Foreskin keratinocyte (primary cell): ENCODE measurements at places on chromosomes 2 and 18. TPM values are rescaled to one million over a fixed set of nuclear protein-coding genes. Genes with fewer than 3 reads are reported as not detected.

DNA sequence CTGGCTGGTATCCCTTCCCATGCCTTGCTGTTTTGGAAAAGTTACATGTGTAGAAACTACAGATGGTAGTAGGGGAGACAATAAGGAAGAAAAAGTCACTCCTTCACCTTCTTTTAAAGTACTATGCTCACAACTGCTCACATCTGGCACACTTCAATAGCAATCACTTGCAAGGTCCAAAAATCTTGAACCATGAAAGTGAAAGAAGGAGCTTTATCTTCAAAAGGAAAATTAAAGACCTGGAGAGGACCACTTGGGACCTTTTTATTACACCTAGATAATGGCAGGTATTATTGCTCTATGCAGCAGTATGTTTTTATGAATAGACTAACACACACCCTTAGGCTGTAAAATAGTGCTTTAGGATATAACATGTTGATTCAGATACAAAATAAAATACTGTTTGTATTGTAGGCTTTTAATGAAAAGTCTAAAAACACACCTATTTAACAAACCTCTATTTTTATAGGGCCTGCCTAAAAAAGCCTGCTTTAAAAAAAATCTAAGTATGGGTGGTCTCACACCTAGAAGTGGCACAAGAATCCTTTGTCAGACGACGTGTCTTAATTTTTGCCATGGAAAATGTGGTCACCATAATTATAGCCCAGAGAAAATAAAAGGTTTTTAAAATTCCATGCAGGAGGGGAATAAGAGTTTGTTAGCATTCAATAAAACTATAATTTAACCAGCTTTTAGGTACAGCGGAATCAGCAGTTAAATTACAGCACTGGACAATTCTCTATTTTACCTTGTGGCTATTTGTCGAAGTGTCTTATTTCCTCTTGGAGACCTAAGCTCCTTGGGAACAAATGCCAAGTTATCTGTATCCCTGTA, 124.0 kb downstream of the BCL2 start:
- DNase-seq: no peak

RMND5A gene
- 22.1 and 23.6 TPM in 2 replicates for total RNA-seq

GRCh38 chr2:191895743-191896142, 48.9 kb upstream of the CAVIN2 start:
- no peak for DNase-seq

- no peak for DNase-seq
Measured at GRCh38 chr2:8263901-8264300, 418.0 kb upstream of the ID2 start.

DNA sequence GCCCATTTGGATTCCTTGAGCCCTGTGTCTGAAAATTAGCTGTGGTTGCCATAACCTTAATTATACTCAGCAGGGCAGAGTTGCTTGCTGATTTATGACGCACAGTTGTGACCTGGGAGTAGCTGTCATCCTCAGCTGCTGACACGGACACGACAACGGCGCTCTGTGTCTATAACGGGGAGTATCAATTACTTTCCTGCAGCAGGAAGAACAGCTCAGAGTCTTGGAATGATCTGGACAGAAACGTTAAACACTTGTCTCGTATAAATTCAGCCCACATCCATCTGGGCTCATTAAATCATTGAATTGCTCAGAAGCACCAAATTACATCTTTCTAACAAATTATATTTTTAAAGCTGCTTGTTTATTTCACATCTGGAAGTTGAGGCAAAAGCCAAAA, 116.3 kb downstream of the SEPTIN10 start:
- no peak for DNase-seq

DNA sequence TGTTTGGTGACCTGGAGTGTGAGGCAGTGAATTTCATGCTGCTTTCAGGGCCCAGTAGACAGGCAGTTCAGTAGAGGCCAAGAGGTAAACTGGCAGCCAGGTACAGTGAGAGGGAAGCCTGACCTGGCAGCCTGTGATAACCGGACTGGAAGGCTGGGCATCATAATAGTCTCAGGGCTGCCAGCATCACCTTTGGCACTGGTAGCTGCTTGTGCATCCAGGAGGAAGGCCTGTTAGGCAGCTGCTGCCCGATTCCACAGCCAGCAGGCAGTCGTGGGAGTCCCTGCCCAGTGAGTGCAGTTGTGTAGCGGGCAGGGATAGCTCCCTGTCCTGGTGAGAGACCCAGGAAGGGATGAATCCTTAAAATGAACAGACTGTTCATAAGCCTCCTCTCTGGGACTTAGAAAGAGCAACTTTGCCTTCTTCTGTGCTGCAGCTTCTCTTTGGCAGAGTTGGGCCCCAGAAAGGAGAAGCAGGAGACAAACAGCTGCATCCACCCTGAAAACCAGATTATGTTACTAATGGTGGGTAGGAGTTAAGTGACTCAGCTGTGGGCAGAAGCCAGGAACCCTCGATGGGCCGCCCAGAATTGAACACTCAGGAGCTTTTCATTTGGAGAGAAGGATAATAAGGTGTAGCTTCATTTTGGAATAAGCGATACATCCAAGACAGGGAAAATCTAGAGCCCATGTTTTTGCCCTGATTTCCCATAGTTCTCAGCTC, 8.1 kb upstream of the GPBAR1 start:
- DNase-seq: no peak

DNA sequence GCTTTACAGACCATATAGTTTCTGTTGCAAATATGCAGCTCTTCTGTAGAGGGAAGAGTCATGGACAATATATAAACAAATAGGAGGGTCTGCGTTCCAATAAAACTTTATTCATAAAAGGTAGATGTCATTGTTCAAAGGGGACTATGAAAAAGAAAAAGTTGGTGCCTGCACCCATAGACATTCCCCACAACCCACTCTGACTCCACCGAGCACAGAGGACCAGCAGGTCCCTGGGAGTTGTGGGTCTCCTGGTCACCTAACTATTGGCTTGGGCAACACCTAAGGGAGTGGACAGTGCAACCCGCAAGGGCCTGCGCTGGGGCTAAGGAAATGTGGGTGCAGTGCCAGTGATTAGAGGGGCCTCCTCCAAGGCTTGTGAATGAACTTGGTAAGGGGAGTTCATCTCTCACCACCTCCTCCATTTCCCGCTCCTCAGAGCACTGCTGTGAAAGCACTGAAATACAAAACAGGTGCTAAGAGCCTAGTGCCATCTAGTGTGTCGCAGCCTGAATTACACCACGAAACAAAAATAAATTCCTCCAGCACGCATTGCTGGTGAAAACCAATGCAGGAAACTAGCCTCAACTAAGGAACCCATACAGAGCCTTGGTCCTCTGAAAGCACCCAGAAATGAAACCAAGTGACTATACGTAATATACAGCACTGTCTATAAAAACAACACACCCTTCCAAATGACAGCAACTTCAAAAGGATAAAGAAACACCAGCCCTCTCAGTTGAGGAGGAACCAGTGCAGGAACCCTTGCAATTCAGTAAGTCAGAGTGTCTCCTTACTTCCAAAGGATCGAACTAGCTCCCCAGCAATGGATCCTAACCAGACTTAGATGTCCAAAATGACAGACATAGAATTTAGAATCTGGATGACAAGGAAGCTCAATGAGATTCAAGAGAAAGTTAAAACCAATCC, 166.6 kb downstream of the RNF144A start:
- DNase-seq: peak; percentile 28

GRCh38 chr2:70553334-70553583, 367 bp downstream of the TGFA start:
- DNase-seq: peak; percentile 73

DNA sequence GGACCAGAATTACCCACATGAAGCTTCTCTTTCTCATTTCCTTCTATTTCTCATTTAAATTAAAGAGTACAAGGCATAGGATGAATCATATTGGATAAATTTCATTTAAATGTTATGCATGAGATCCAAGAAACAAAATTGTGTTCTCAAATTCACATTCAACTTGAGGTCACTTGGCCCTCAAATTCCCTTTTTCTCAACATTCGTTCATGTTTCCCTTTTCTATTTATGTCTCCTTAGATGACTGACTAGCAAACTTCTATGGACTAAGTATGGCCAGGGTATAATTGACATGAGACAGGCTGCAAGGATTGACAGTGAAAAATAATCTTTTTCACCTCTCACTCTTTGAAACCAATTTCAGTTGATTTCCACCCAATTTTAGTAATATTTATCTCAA, 4.0 kb upstream of the LDLRAD4 start:
- DNase-seq: no peak

SULT1C4 gene
- total RNA-seq: not detected in 2 replicates

CTDSP1 gene
- 59.0 and 59.1 TPM in 2 replicates for total RNA-seq

- no peak for DNase-seq
Measured at GRCh38 chr18:51943281-51943680, 396.7 kb upstream of the DCC start.
